ENCODE measurements at places on chromosomes 2 and 18. TPM values are rescaled to one million over a fixed set of nuclear protein-coding genes. Genes with fewer than 3 reads are reported as not detected.

The BARD1 gene
- 22.0 TPM for total RNA-seq

- DNase-seq = no peak
Measured at GRCh38 chr2:106638580-106638979, 151.4 kb downstream of the CD8B2 start.

- no peak for DNase-seq
Measured at GRCh38 chr18:9570255-9570654, 44.1 kb downstream of the PPP4R1 start.

DNA sequence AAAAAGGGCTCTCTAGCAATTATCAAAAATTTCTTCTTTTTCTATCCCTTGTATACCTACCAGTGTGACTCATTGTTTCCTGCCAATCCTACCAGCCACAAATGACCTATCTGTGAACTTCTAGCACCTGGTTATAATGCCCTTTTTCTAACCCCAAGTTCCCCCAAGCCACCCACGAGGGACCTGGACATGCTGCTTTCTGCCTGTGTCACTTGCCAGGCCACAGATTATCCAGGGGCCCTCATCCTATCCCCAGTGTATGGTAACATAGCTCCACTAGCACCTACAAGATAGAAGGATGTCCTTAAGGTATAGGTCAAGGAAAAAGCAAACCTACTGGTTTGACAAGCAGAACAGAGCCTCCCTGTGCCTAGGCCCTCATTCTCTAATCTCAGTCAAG, 26.8 kb downstream of the AAK1 start:
- no peak for DNase-seq

- no peak for DNase-seq
Measured at GRCh38 chr2:66840321-66841002, 405.5 kb downstream of the MEIS1 start.

All from endothelial cell (in vitro differentiated cells).